Anterior cingulate cortex (tissue), 58 donors: ENCODE measurements at places on chromosomes 1 and 21.

DNA sequence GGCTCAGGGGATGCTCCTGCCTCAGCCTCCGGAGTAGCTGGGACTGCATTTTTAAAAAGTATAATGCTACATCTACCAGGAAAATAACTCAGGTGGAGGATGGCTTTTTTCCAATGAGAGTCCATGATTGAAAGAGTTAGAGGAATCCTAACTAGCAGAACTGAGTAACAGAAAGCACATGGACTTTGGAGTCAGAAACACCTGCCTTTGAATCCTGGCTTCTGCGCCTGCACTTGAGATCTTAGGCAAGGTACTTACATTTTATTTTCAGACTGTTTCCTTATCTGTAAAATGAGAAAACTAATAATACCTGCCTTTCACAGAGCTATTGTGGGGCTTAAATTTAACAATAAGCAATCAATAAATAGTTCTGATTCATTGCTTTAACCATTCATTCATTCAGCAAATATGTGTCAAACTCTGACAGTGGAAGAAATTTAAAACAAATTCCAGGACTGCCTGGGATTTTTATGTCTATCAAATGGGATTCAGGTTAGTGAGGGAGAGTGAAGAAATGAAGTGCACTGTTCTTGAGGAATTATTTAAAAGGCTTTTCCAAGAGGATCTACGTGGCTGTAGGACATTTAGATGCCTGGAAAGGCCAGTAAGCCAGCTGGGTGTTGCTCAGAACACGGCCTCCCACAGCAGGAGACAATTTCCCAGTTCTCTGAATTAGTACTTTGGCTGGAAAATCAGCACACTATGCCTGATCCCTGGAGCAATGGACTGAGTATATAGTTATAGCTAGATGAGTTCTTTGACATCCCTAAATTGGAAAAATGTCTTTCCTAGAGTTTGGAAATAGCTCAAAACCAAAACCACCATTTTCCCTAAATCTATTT is 12.8 kb upstream of the LBR start:
- no peak for DNase-seq

- no peak for DNase-seq
Observed at GRCh38 chr1:162937716-162938395, 76.9 kb upstream of the CCDC190 start.

DNA sequence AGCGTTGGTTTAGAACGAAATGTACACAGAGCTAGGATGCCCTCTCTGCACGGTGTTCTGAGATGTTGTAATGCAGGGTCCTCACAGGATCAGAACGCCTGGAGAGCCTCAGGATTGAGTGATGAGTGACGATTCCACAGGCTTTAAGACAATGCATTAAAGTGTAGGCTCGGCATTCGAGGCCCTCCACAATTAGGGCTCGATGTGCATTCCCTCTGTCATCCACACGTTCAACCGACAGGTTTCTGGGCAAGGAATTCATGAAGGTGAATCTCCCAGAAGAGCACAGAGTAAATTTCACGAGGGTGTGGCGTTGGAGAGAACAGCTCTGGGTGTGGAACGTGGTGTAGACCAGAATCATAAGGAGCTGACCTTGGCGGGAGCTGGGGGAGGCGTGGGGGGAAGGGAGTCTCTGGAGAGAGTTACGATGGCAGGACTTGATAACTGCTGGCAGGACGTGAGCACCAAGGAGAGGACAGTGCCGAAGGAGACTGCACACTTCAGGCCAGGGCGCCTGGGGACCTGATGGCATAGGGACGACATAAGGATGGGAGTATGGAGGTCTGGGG is 51.0 kb upstream of the EFHD2 start:
- DNase-seq = no peak

- DNase-seq = no peak
Observed at GRCh38 chr1:84358695-84359094, 39.6 kb upstream of the DNASE2B start.

GRCh38 chr1:22792396-22793160 is 81.9 kb downstream of the EPHB2 start:
- DNase-seq = no peak
